Left lung (tissue), 14 donors: ENCODE measurements at places on chromosomes 1 and 21. TPM values are rescaled to one million over a fixed set of nuclear protein-coding genes. Genes with fewer than 3 reads are reported as not detected.

CASQ1 gene
- polyA plus RNA-seq, result 0.20 TPM

MIXL1 gene
- 1.0 TPM for polyA plus RNA-seq

NES gene
- 61.9 TPM for polyA plus RNA-seq

GUCA2B gene
- polyA plus RNA-seq, result not detected

EPS8L3 gene
- 0.21 TPM for polyA plus RNA-seq

AADACL4 gene
- not detected for polyA plus RNA-seq

CD53 gene
- polyA plus RNA-seq, result 12.5 TPM

CD34 gene
- polyA plus RNA-seq, result 132 TPM

SAMD13 gene
- 8.3 TPM for polyA plus RNA-seq

FGR gene
- polyA plus RNA-seq, result 4.0 TPM

TMEM125 gene
- polyA plus RNA-seq, result 43.9 TPM

LRRC42 gene
- polyA plus RNA-seq, result 36.2 TPM

VASH2 gene
- polyA plus RNA-seq, result 28.5 TPM

GJA9 gene
- 0.81 TPM for polyA plus RNA-seq

ZMYND12 gene
- polyA plus RNA-seq, result 2.0 TPM
